ENCODE measurements at places on chromosomes 1 and 21. TPM values are rescaled to one million over a fixed set of nuclear protein-coding genes. Genes with fewer than 3 reads are reported as not detected.

ESPN gene
- 21.6 TPM for polyA plus RNA-seq

FAAH gene
- polyA plus RNA-seq, result 17.7 TPM

RBBP4 gene
- 292 TPM for polyA plus RNA-seq

HUNK gene
- polyA plus RNA-seq, result 18.0 TPM

GRCh38 chr1:12438349-12438924 is 179.6 kb downstream of the DHRS3 start:
- DNase-seq, result no peak

DNA sequence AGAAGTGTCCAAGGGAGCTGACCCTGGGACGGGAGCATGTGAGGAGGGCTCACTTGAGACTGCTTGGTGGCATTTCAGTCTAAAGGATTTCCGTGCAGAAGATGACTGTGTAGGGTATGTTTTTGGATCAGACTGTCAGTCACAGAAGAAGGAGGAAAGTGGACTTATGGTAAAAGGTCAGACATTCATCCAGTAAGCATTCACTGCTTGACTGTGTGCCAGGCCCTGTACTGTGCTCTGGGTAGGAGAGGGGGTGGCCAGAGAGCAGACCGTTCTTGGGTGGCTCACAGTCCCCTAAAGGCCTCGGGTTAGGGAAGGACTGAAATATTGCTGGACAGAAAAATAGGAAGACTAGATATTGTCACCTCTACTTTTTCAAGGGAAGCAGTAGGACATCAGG is 2.1 kb upstream of the SERINC2 start:
- no peak for DNase-seq

- no peak for DNase-seq
Observed at GRCh38 chr1:75533085-75533484, 77.8 kb downstream of the SLC44A5 start.

GRCh38 chr1:22841860-22842281 is 130.8 kb downstream of the LACTBL1 start:
- no peak for DNase-seq

DNA sequence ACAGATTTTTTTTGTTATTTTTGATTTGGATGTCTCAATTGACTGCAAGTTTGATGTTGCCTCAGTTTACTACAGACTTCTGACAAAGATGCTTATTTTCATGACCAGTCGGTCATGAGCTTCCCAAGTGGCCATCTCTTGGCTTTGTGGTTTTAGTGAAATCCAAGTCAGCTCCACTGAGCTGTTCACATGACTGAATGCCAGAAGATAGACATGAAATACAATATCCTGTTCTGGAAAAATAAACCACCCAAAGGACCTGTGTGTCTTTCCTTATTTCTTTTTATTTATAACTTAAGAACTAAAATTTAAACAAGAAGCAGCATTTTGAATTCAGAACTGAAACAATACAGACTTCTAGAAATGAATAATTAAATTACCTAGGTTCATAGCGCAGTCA is 89.3 kb downstream of the HMCN1 start:
- DNase-seq, result no peak

DNA sequence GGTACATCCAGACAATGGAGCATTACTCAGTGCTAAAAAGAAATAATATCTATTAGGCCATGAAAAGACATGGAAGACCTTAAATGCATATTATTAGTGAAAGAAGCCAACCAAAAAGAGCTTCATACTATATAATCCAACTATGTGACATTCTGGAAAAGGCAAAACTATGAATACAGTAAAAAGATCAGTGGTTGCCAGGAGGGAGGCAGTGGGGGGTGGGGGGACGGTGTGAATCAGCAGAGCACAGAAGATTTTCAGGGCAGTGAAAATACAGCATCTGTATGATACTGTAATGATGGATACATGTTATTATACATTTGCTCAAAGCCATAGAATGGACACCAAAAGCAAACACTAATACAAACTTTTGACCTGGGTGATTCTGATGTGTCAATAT is 339.4 kb upstream of the SNX7 start:
- no peak for DNase-seq

- DNase-seq, result no peak
Observed at GRCh38 chr1:231421546-231421970, 529 bp downstream of the EGLN1 start.

- DNase-seq, result no peak
Observed at GRCh38 chr1:193031431-193031830, 27.7 kb downstream of the UCHL5 start.

GRCh38 chr1:9413071-9413876 is 120.6 kb downstream of the SPSB1 start:
- no peak for DNase-seq

- no peak for DNase-seq
Observed at GRCh38 chr1:192877283-192877886, 68.5 kb downstream of the RGS2 start.

DNA sequence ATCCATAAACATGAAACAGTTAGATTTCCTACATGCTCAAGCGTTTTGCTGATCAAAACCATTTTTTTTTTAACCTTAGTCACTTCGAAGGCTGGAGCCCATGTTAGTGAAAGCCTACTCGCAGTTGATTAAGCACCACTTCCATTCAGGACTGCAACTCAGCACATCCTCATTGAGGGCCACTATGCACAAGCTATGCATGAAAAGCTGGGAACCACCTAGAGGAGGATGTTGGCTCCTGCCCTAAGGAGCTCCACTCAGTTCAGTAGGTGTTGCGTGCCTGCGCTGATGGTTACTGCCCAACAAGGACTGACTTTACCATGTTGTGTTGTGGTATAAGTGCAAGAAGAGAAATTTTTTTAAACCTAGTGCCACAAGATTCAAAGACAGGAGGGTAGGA is 181.4 kb upstream of the L1TD1 start:
- DNase-seq, result no peak

- DNase-seq, result no peak
Observed at GRCh38 chr1:11842154-11843041, 5.2 kb downstream of the NPPA start.

DNA sequence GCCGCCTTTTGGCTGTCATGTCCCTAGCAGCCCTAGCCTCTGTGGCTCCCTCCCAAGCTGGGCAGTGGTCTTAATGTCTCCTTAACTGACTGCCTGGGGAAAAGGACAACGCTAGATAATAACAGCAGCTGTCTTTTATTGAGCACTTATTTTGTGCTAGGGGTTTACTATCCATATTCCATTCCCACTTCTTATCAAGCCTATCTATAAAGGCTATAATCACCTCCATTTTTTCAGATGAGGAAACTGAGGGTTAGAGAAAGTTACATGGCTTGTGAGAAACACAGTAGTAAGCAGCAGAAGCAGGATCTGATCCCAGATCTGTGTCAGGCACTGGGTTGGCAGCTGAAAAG is 6.2 kb downstream of the SH3BGRL3 start:
- no peak for DNase-seq

DNA sequence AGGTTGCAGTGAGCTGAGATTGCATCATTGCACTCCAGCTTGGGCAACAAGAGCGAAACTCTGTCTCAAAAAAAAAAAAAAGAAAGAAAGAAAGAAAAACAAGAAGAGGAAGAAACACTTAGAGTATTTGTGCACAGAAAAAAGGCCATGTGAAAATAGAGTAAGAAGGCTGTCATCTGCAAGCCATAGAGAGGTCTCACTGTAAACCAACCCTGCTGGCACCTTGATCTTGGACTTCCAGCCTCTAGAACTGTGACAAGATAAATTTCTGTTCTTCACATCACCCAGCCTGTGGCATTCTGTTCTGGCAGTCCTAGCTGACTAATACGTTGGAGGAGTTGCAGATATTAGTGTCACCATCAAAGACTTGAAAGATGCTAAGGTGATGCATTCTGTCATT is 12.1 kb upstream of the ZDHHC18 start:
- DNase-seq, result no peak

GRCh38 chr1:5690898-5691297 is 301.3 kb downstream of the NPHP4 start:
- no peak for DNase-seq

DNA sequence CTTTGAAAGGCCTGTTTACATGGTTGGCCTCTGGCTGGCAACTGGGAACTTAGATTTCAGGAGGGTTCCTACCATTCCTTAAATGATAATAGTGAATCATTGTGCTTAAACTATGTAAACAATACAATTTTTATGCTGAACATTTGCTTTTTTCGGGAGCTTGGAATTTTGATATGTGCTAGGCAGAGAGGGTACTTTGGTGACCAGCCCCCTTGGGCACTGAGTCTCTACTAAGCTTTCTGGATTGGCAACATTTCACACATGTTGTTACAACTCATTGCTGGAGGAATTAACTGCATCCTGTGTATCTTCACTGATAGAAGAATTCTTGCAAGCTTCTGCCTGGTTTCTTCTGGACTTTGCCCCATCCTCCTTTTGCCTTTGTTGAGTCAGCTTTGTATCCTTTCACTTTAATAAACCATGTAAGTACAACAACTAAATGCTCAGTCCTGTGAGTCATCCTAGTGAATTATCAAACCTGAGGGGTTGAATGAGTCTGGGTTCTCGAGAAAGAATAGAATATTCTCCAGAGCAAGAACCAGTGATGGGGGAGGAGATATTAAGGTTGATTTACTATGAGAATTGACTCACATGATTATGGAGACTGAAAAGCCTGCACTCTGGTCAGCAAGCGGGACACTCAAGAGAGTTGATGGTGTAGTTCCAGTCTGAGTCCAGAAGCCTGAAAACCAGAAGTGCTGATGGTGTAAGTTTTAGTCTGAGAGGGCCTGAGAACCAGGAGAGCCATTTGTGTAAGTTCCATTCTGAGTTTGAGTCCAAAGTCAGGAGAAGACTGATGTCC is 3.1 kb upstream of the SLC16A4 start:
- DNase-seq, result no peak

DNA sequence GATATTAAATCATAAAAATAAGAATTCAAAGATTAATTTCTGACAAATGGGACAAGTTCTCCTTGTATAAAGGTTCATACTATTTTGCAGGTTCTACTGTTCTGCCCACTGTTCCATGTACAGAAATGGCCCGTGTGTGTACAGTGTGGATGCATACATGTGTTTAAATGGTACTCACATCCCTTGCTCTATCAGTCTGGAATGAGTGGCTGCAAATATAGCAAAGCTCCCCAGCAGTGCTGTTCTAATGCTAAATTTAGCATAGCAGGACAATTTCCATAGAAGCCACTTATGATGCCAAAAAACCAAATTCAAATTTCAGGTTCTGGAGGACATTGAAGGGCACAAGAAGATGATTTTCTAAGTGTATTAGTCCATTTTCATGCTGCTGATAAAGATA is 9.4 kb upstream of the SEC16B start:
- DNase-seq, result no peak

- no peak for DNase-seq
Observed at GRCh38 chr1:239458144-239458500, 71.8 kb downstream of the CHRM3 start.

- no peak for DNase-seq
Observed at GRCh38 chr1:115266729-115267421, 71.2 kb downstream of the NGF start.

DNA sequence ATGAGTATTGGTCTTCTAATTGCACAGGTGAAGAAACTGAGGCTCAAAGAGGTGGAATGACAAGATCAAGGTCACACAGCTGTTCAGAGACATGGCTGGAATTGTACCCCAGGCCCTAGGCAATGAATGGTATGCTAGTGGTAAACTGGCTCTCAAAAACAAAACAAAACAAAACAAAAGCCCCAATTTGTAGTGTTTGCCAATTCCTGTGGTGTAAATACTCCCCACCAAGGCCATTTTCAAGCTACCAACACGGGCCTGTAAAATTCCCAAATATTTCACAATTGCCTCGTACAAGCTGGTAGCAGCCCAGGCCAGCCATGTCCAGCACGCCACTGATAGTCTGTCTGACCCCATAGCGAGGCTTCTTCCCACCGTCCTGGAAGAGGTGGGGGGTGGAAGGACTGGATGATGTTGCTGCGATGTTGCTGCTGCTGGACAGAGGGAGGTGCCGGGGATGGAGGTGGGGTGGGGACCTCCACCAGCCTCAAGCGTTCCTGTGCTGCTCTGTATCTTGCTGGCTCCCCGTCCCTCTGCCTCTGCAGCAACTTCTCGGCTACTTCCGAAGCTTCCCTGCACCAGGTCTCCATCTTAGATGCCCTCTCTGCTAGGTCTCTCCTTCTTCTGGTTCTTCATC is 62.2 kb upstream of the RUNX3 start:
- no peak for DNase-seq

DNA sequence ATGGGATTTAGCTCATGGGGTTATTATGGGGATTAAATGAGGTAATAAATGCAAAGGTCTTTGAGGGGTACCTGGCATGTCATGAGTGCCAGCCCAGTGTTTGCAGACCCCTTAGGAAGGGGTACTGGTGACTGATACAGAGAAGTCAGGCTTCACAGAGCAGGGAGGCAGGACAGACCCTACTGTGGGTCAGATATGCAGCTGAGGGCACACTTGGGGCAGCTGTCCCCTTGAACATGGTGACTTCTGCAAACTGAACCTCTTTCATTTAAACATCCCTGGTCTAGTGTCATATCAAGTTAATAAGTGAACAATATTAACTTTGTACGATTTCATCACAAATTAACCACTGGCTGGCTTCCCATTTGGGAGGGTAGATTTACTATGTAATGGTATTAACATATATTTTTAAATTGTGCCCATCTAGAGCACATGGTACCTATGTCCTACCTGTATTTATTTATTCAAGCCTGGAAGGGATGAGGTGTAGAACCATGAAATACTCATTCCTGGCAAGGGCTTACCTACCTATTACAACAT is 25.9 kb downstream of the STPG1 start:
- no peak for DNase-seq

DNA sequence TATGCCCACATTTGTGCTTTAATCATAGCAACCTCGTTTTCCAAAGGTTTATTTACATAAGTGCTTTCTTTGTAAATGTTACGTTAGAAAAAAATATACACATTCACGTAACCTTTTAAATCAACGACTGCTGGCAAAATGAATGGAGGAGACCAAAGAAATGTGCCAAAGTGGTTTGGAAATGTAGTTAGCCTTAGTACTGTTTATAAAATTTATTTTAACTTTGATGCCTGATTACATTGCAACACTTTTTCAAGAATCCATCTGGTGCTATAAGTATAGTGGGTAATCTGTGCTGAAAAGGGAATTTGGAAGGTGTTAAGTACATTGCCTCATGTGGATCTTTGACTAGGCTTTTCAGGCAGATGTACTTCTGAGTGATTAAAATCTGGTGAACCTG is 108.9 kb downstream of the IFI44 start:
- DNase-seq, result no peak

DNA sequence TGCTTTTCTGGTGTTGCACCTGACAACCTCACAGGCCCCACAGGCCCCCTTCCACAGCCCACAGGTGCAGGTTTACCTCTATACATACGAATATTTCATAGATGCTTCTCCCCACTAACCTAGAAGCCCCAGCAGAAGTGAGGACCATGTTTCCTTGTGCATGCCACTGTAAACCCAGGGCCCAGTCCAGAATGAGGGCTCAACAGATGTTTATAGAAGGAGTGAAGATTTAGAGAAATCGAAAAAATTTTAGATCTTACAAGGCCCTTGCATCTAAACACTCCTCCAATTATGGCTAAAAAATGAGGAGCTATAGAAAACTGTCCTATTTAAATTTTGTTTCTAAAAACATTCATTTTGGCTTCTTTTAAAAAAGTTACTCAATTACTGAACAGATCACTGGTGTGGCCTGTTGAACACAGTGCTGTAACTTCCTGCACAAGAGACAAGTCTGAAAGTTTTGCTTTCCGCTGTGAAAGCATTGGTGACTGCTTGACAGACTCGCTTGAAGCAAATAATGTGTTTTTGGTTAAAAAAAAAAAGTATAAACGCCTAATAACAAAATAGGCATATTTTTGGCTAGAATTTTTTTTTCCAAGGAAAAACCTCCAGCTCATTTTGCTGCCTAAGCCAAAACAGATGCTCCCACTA is 1.2 kb downstream of the ABCB10 start:
- DNase-seq, result no peak

Measured in right renal pelvis (tissue), 4 donors.